CD8-positive, alpha-beta memory T cell (primary cell): ENCODE measurements at places on chromosomes 11 and 22.
A peak's percentile ranks its signal among the peaks of the same experiment; 100 is the strongest.

- no peak for DNase-seq
Observed at GRCh38 chr11:27386181-27386845, 23.3 kb upstream of the CCDC34 start.

- DNase-seq, result no peak
Observed at GRCh38 chr11:65852508-65853245, 5.3 kb downstream of the CFL1 start.

DNA sequence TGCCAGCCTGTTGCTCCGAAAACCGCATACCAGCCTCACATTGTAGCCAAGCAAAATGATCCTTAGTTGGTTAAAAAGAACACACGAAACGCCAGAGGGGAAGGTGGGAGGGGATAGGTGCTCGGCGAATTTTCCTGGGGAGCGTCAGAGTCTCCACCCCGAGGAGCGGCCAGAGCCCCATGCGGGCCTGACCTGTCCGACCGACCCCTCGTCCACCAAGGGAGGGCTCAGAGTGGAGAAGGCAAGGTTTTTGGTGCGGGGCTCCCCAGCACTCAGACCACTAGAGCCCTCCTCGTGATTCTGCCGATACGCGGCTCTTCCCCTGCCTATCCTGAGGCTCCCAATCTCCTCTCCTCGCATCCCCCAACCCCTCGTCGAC is 39.6 kb downstream of the DIXDC1 start:
- no peak for DNase-seq

DNA sequence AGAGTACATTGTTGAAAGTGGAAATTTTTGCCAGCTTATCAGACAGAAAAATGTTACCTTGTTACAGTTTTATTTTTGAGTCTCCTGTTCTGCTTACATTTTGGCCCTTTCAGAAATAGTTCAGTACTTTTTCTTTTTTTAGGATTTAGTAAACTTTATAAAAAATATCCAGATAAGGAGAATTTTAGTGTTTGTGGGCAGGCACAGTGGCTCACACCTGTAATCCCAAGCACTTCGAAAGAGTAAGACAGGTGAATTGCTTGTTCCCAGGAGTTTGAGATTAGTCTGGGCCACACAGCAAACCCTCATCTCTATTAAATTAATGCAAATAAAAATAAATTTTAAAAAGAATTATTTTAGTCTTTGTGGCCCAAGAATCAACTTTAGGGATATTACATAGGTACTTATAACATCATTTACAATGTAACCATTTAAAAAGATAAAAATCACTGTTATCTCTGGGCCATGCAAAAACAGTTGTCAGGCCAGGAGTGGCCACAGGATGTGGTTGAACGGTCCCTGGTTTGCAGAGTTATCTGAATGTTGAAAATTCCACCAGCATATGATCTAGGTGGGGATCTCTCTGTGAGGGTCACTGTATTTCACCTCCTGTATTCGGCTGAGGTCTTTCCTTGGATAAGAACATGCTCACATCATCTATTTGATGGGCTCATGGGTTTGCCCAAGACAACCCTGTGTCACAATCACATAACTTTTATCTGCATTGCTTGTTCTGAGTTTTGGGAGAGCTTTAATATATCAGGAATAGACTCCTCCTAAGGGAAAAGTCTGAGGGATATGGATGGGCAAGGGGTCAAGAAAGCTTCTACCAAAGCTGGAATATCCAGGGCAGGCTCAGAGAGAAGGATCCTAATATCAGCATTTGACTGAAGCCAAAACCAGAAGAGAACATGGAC is 91.5 kb downstream of the GGTLC2 start:
- no peak for DNase-seq

DNA sequence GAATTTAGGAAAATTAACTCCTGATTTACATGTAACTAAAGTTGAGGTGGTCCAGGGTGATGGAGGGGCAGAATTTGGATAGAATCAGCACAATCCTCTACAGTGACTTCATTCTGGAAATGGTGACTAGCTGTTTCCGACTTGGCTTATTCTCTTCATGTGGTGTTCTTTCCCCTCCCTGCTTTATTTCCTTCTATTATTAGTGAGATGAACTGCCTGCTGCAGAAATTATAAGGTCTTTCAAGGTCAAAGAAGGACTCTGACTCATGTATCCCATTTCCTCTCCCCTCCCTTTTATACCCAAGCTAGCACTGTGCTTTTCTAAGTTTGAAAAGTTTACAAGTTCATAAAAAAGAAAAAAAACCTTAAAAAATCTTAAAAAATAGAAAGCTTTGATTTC is 12.2 kb upstream of the MRPL17 start:
- DNase-seq, result no peak

DNA sequence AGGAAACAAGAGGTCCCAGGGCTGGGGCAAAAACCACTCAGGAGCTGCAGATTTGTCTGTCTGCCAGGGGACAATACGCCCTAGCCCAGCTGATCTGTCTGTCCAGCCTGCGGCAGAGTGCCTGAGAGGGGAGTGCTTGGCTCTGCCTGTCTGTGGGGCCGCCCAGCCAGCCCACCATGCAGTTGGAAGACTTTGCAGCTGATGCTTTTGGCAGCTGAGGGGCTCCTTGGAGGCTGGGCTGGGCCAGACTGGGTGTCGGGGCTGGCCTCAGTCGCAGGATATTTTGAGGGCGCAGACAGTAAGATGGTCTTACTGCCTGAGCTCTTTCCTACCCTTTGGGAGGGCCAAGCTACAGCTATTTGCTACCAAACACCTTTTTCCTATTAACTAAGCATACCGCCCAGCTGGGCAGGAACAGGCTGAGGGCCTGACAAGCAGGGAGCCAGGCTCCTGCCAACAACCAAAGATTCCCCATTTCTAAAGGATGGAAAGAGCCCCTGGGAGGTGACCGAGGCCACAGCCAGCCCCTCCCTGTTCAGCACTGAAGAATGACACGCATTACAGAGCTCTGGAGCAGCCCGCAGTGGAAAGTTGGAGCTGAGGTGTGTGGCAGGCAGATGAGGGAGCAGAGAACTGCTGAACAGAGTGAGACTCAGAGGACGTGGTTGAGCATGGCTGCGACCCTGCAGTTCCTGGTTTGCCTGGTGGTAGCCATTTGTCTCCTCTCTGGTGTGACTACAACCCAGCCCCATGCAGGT is at the start of gene FAM180B:
TSS of gene FAM180B (plus strand) at position 581 of the 758 bp plus-strand sequence. CDS start at position 672, 91 bp downstream.
- DNase-seq, result no peak

GRCh38 chr11:35507688-35508087 is 17.7 kb downstream of the PAMR1 start:
- no peak for DNase-seq

- DNase-seq, result no peak
Observed at GRCh38 chr11:110452720-110453119, 23.0 kb downstream of the FDX1 start.

DNA sequence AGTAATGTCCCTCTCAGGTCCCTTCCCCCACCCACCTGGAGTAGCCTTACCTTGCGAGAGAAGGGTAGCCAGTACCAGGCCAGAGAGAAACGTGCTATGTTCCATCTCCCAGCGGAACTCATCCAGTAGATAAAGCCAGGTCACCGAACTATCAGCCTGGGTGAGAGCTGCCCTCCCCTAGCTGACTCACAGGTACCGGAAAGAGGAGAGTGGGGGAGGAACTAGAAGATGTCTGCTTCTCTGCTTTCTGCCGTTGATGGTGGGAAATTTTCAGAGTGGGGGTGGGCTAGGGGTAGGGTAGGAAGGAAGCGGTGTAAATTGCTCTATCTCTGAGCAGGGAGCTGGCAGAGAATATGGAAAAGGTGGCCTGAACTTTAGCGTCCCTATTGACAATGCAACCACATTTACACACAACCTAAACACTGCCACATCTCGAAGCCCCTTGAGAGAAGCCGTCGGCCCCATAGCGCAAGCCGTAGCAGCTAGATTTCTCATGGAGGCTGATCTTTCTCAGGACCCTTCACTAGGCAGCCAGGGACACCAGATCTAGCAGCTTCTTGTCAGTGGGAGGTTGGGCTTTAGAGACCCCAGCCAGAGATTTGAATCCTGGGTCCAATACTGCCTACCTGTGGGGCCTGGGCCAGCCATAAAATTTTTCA is at the start of gene CD3D:
TSS of gene CD3D (minus strand) at position 203 of the 659 bp plus-strand sequence. CDS start at position 105, 98 bp downstream.
- DNase-seq, result peak; percentile 54

DNA sequence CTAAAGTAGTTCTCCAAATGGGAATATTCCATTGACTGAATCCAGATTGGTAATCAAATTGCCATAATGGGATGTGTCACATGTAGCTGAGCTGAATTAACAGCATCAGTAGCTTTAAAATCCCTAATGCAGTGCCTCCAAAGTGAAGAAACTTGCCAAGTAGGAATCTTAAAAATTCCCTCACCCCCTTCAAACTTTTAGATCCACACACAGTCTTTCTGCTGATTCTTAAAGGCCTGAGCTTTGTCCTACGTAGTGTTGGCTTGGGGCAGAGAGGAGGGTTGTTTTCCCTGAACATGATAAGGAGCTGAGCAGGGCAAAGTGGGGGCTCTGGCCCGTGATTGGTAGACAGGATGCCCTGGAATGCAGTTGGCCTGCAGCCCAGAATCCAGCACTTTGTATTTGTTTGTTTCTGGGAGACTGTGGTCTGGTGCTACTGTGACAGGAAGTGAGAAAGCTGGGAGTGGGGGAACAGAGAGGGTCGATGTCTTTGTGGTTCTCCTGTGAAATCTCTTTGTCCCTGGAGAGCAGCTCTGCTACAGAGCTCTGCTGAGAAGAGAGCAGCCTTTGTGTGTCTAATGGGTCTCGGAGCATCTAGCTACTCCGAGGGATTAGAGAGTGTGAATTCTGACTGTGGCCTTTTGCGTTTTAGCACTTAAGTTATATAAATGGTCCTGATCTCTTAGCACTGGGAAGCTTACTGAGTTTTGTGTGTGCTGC is 16.9 kb downstream of the CTNND1 start:
- no peak for DNase-seq

GRCh38 chr11:75786101-75786736 is 17.6 kb downstream of the DGAT2 start:
- DNase-seq, result no peak

DNA sequence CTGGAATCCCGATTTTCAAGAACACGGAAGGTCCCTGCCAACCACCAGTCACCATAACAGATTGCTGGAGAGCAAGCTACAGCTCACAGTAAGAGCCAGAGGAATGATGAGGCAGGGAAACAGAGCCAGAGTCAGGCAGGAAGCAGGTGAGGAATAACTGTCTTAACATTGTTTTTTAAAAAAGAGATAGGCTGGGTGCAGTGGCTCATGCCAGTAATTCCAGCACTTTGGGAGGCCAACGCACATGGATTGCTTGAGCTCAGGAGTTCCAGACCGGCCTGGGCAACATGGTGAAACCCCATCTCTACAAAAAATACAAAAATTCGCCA is 13.5 kb upstream of the CASTOR1 start:
- DNase-seq, result no peak

- DNase-seq, result peak; percentile 57
Observed at GRCh38 chr11:68962527-68963250, 18.1 kb downstream of the MRGPRD start.

GRCh38 chr22:42437488-42438292 is 5.5 kb upstream of the NFAM1 start:
- peak; percentile 83 for DNase-seq
